ENCODE measurements at places on chromosomes 4 and X.

GRCh38 chrX:71996826-71997225 is 86.2 kb downstream of the NHSL2 start:
- DNase-seq = no peak

GRCh38 chr4:39330353-39330752 is 35.8 kb downstream of the RFC1 start:
- DNase-seq = peak; percentile 48

- DNase-seq = no peak
Observed at GRCh38 chrX:12681047-12681446, 110.2 kb upstream of the PRPS2 start.

GRCh38 chr4:31411565-31411964 is 691.4 kb downstream of the PCDH7 start:
- no peak for DNase-seq

GRCh38 chrX:8632924-8633323 is 99.0 kb downstream of the ANOS1 start:
- no peak for DNase-seq

- DNase-seq = no peak
Observed at GRCh38 chr4:150974252-150974640, 40.8 kb downstream of the LRBA start.

GRCh38 chr4:87419578-87420249 is 2.7 kb upstream of the NUDT9 start:
- no peak for DNase-seq

- DNase-seq = peak; percentile 60
Observed at GRCh38 chrX:3638280-3638873, 75.1 kb downstream of the PRKX start.

DNA sequence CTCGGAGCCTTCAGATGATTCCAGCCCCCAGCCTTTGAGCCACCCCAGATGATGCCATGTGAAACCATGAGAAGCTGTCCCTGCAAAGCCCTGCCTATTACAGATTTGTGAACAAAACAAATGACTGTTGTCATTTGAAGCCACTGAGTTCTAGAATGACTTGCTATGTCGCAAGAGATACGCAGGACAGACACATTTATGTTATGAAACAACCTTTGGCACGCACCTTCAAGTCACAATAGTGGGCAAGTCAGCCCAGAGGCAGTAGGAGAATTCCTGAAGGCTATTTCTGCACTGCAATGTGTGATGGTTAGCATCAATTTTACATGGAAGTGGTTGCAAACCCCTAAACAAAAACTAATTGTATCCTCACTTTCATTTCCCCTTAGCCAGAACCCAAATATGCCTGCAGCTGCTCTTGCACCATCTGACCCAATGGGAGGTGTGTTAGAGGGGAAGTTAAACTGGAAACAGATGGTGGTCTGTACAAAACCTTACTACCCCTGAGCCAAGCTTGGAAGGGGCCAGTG is 174.4 kb upstream of the ATP6AP2 start:
- no peak for DNase-seq

- DNase-seq = no peak
Observed at GRCh38 chrX:42143866-42144592, 220.7 kb upstream of the CASK start.

GRCh38 chrX:27163236-27163635 is 299.9 kb downstream of the PPP4R3C start:
- no peak for DNase-seq
